ENCODE measurements at places on chromosomes 11 and 22. TPM values are rescaled to one million over a fixed set of nuclear protein-coding genes. Genes with fewer than 3 reads are reported as not detected.
A peak's percentile ranks its signal among the peaks of the same experiment; 100 is the strongest.

TEX12 gene
- not detected for polyA plus RNA-seq

DNA sequence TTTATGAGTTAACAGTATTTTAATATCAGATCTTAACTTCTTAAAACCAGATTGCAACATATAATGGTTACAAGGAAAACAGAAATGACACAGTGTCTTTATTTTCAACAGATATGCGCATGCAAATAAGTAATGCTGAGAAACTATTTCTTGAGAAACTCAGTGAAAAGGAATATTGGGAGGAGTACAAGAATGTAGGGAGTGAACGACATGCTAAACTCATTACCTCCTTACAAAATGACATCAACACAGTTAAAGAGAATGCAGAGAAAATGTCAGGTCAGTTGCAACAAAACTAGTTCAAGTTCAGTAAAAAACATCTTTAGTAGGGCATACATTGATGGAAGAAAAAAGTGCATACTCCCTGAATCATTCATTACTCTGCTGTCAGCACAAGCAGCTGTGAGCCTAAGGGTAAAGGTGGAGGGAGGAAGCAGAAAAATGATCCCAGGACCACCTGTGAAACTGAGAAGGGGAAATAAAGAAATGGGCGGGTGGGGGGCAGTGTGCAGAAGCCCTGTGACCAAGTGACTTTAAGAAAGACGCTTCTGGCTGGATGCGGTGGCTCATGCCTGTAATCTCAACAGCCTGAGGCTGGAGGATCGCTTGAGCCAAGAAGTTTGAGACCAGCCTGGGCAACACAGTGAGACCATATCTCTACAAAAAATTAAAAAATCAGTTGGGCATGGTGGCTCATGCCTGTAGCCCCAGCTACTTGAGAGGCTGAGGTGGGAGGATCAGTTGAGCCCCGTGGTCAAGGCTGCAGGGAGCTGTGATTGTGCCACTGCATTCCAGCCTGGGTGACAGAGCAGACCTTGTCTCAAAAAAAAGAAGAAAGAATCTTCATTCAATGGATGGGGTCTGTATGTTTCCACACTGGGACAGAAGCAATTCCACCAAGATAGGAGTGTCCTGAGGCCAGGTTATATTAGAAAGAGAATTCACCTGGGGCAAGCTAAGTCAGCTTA is 31.2 kb downstream of the CCDC83 start:
- H3K27ac ChIP-seq = no peak overlapping the region
- H3K4me3 ChIP-seq = no peak overlapping the region
- no peaks in the 10 kb centered on the region for H3K4me1 ChIP-seq
- H3K27me3 ChIP-seq = no peaks in the 10 kb centered on the region
- H3K36me3 ChIP-seq = no peaks in the 10 kb centered on the region

DNA sequence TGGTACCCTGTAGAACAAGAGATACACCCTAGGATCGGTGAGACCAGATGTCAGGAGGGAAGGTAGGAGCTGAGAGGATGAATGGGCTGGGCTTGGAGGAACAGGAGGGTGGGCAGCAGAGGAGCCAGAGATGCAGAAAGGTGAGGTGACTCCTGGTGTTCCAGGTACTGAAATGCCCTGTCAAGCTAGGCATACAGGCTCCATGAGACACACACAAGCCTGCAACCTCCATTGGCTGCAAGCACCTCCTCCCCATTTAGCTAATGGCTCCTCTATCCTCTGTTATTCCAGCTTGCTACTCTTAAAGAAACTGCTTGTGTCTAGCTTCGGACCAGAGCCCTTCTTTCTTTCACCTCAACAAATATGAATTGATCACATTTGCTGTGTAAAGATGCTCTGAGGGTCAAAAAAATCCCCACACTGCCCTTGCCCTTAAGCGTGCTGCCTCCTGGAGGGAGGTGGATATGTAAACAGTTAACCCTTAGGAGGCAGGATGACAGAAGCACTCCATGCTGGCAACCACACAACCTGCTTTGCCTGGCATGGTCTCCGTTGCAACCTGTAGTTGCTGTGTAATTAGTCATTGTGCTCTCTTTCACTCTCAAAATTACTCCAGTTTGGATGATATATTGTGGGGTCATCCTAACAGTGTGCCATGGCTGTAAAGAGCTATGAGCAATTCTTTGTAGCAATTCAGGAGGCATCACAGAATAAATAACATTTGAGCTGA is 156.0 kb downstream of the PKNOX2 start:
- no peak overlapping the region for H3K27ac ChIP-seq
- no peak overlapping the region for H3K4me3 ChIP-seq
- no peak for DNase-seq
- H3K4me1 ChIP-seq = peaks cover 6% of the 10 kb centered on the region
- no peaks in the 10 kb centered on the region for H3K36me3 ChIP-seq
- H3K27me3 ChIP-seq = no peaks in the 10 kb centered on the region

- H3K27me3 ChIP-seq = no peaks in the 10 kb centered on the region
- DNase-seq = peak; percentile 72
Measured at GRCh38 chr11:62446091-62446490, 27.3 kb downstream of the SCGB1A1 start.

GRCh38 chr11:56889986-56890385 is 98.7 kb upstream of the OR5AK2 start:
- H3K4me1 ChIP-seq = no peaks in the 10 kb centered on the region
- no peaks in the 10 kb centered on the region for H3K36me3 ChIP-seq
- no peak overlapping the region for H3K27ac ChIP-seq
- DNase-seq = no peak
- no peaks in the 10 kb centered on the region for H3K27me3 ChIP-seq
- no peak overlapping the region for H3K4me3 ChIP-seq

- peaks cover under 1% of the 10 kb centered on the region for H3K36me3 ChIP-seq
- no peak overlapping the region for H3K4me3 ChIP-seq
- peak; percentile 78 for DNase-seq
- peaks cover 4% of the 10 kb centered on the region for H3K4me1 ChIP-seq
Measured at GRCh38 chr11:112241486-112241885, 15.3 kb downstream of the PTS start.

DNA sequence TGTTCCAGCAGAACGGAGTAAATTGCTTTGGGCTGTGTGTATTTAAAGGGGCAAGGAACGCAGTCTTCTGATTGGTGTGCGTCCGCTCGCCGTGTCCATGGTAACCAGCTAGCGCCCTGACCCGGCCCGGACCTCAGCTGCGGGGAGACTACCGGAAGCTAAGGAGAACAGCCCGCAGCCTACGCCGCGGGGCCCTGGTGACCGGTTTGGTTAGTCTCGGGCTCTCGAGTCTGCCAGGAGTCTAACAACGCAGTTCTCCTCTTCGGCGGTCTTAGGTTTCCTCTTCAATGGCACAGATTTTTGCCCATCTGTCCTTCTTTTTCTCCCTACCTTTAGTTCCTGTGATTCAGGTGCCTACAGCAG is 3.5 kb upstream of the OR56A3 start:
- H3K36me3 ChIP-seq = no peaks in the 10 kb centered on the region
- no peaks in the 10 kb centered on the region for H3K4me1 ChIP-seq
- H3K27ac ChIP-seq = no peak overlapping the region
- no peak for DNase-seq
- no peak overlapping the region for H3K4me3 ChIP-seq
- H3K27me3 ChIP-seq = no peaks in the 10 kb centered on the region

- peaks cover 49% of the 10 kb centered on the region for H3K4me1 ChIP-seq
- peak overlapping the region; percentile 96 for H3K27ac ChIP-seq
- H3K36me3 ChIP-seq = no peaks in the 10 kb centered on the region
- peak; percentile 87 for DNase-seq
- H3K27me3 ChIP-seq = no peaks in the 10 kb centered on the region
Measured at GRCh38 chr11:62439785-62440602, 21.2 kb downstream of the SCGB1A1 start.

DNA sequence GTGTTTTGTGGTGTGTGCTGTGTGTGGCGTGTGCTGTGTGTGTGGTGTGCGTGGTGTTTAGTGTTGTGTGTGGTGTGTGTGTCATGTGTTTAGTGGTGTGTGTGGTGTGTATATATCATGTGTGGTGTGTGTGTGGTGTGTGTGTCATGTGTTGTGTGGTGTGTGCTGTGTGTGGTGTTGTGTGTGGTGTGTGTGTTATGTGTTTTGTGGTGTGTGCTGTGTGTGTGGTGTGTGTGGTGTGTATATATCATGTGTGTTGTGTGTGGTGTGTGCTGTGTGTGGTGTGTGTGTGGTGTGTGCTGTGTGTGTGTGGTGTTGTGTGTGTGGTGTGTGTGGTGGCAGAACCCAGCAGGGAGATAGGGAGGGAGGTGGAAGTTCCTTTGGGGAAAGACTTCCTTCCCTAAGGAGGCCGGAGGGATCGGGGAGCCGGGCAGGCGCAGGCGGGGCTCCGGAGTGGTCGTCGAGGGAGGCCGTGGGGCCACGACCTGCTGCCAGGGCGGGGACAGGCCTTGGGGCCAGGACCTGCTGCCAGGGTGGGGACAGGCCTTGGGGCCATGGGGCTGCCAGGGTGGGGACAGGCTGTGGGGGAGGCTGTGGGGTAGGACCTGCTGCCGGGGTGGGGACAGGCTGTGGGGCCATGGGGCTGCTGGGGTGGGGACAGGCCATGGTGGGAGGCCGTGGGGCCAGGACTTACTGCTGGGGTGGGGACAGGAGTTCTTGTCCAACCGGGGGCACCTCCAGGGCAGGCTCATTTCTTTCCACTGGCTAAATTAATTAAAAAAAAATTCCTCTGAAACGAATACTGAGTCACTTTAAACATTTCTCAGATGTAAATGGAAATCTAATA is 15.2 kb downstream of the PIM3 start:
- peak; percentile 69 for DNase-seq
- no peaks in the 10 kb centered on the region for H3K36me3 ChIP-seq
- peaks cover 18% of the 10 kb centered on the region for H3K4me1 ChIP-seq

Measured in sigmoid colon (tissue), 7 donors.